Kidney epithelial cell (primary cell): ENCODE measurements at places on chromosomes 1 and 21. TPM values are rescaled to one million over a fixed set of nuclear protein-coding genes. Genes with fewer than 3 reads are reported as not detected.

The SERTAD4 gene
- total RNA-seq, result 10.6 and 11.4 TPM in 2 replicates

The NBPF26 gene
- 15.9 and 17.1 TPM in 2 replicates for total RNA-seq

The CFHR4 gene
- not detected in 2 replicates for total RNA-seq

The LDLRAD1 gene
- total RNA-seq, result not detected in 2 replicates

The TNFAIP8L2 gene
- total RNA-seq, result not detected in 2 replicates

The IVL gene
- 1.2 and 2.3 TPM in 2 replicates for total RNA-seq
